Activated T-cell treated with anti-CD3 and anti-CD28 coated beads, Interleukin-2, amount 50 U/mL, for 4 hours (primary cell): ENCODE measurements at places on chromosomes 2 and 18. TPM values are rescaled to one million over a fixed set of nuclear protein-coding genes. Genes with fewer than 3 reads are reported as not detected.

Gene TCF7L1
- total RNA-seq: 0.29 TPM

Gene ANKRD62
- total RNA-seq: not detected

Gene ATP8B1
- 0.13 TPM for total RNA-seq

Gene CAPN14
- total RNA-seq: 0.14 TPM

Gene GCC2
- total RNA-seq: 28.0 TPM

Gene ABCB6
- 14.8 TPM for total RNA-seq

Gene EIF4E2
- 67.8 TPM for total RNA-seq

Gene ADI1
- 25.6 TPM for total RNA-seq

Gene MALT1
- 39.8 TPM for total RNA-seq

Gene EPB41L5
- total RNA-seq: 3.1 TPM

Gene KLHL14
- total RNA-seq: not detected

Gene COL4A4
- 0.14 TPM for total RNA-seq

Gene ICOS
- total RNA-seq: 177 TPM

Gene ZBTB7C
- 0.05 TPM for total RNA-seq

Gene REG3A
- total RNA-seq: 0.41 TPM

Gene GNAL
- total RNA-seq: 0.35 TPM

Gene SP140
- 43.9 TPM for total RNA-seq

Gene MEP1B
- total RNA-seq: not detected

Gene SCN3A
- total RNA-seq: not detected

Gene CKAP2L
- total RNA-seq: 2.7 TPM

Gene FN1
- total RNA-seq: 4.6 TPM

Gene SERPINB10
- not detected for total RNA-seq

Gene SLC30A3
- 0.15 TPM for total RNA-seq

Gene DNER
- total RNA-seq: not detected

Gene SNORC
- 1.2 TPM for total RNA-seq

Gene FIGN
- total RNA-seq: not detected

Gene CCDC74A
- total RNA-seq: 1.2 TPM

Gene SCN2A
- total RNA-seq: 0.05 TPM

Gene TRABD2A
- total RNA-seq: 22.2 TPM

Gene CWC22
- 33.4 TPM for total RNA-seq

Gene FAHD2B
- total RNA-seq: 7.6 TPM

Gene CRYGC
- total RNA-seq: not detected

Gene VWA3B
- total RNA-seq: not detected
